ENCODE measurements at places on chromosomes 7 and 10.

DNA sequence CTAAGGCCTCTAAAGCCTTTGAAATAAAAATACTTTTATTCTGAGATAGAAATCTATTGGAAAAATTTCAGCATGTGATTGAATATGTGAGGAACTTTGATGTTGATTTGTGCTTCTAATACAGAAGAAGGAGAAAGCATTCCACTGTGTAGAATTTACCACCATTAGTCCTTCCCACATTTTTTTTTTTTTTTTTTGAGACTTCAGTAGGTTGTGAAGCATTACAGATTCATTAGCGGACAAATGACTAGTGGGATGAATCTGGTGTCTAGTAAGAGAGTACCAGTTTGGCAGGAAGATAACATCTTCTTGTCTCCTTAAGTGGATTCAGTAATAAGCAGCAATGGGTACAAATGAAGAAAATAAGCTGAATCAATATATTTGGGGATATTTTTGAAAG, 95.5 kb downstream of the ANKRD30A start:
- DNase-seq, result no peak

DNA sequence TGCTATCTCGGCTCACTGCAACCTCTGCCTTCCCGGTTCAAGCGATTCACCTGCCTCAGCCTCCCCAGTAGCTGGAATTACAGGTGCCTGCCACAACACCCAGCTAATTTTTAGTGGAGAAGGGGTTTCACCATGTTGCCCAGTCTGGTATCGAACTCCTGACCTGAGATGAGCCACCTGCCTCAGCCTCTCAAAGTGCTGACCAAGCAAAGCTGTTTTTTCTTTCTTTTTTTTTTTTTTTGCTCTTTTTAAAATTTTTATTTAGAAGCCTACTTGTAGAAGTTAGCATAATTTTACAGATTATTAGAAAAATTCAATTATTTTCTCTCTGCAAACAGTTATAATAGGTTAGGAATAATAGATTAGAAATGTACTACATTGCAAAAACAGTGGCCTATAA, 1.2 kb upstream of the FGFBP3 start:
- no peak for DNase-seq

DNA sequence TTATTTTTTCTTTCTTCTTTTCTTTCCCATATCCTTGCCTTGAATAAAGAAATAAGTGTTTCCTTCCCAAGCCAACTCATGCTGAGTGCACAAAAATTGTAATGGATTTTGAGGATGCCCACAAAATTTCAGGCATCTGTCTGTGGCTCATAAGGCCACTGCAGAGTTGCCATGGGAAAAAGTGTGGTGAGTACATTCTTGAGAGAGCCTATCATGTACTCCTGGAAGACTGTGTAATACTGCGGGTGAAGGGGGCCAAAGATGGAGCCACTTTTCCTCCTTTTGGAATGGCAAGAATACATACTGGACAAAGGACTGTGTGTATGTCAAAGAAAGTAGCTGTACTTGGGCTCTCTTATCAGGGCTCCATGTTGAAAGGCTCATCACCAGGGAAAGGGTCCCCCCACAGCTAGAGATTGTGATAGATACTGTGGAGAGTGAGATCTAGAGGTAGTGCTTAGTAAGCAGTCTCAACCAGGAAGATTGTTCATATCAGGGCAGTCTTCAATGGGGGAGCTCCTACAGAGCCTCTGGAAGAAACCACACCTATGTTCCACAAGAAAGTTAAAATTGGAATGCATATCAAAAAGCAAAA, 341.6 kb upstream of the KCND2 start:
- DNase-seq, result no peak

- no peak for DNase-seq
Observed at GRCh38 chr7:6071406-6071805, 40.2 kb downstream of the ANKRD61 start.

GRCh38 chr7:151415375-151416105, 5.7 kb upstream of the WDR86 start:
- DNase-seq, result no peak

- no peak for DNase-seq
Observed at GRCh38 chr7:1691601-1692514, 21.8 kb downstream of the ELFN1 start.

DNA sequence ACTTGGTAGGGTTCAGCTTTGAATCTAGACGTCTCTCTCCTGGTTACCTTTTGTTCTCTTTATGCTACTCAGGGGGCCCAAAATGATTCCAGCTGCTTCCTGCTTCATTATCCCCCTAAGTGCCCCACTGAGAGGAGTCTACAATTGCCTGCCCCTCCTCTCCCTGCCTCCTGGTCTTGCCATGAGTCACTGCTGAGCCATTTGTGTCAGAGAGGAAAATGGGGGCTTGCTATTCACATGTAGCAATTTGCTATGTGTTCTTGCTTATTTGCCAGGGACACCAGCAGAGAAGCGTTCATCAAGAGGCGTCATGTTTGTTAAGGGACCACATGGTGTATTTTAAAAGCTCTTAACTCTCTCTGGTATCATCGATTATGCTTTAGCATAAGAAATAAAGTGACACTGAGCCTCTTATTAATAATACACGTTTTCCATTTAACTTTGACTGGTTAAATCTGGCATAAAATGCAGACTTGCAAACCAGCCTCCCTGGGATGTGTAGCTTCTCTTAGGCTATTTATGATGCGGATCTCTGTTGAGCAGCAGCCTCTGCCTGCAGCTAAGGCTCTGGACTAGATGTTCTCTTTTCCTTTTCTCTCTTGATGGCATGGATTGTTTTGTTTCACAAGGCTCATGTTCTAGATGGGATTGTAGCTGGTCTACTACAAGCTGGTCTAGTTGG, 239.3 kb downstream of the AUTS2 start:
- no peak for DNase-seq

DNA sequence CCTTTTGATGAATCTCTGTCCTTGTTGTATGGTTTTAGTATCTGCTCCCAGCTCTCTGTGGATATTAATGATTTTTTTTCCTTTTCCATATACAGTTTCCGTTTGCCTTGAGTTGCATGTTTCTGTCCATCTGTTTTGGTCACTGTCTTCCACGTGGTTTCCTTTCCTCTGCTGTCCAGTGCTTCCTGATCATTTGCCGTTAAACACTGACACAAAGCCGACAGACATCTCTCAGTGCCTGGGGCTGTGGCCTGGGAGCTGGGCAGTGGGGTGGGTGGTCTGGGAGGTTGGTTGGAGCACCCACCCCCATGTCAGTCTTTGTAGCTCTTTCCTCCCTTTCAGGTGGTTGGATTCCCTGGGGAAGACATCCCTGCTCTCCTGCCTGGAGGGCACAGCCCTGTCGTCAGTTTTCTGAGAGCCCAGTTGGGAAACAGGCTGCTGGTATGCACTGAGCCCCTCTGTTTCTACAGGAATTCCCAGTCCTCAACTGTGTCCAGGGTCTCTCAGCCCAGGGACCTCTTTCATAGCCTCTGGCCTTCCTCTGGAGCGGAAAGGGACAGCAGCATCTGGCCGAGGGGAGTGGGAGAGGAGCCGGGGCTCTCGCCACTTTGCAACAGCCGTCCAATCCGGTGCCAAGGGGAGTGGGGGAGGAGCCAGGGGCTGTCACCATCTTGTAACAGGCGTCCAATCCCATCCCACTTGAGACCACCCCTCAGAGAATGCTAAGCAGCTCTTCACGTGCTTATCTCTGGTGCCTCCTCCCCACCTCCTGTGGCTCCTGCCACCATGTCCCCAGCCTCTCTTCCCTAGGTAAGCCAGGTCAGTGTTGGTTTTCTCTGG, 26.7 kb upstream of the MKI67 start:
- DNase-seq, result no peak

DNA sequence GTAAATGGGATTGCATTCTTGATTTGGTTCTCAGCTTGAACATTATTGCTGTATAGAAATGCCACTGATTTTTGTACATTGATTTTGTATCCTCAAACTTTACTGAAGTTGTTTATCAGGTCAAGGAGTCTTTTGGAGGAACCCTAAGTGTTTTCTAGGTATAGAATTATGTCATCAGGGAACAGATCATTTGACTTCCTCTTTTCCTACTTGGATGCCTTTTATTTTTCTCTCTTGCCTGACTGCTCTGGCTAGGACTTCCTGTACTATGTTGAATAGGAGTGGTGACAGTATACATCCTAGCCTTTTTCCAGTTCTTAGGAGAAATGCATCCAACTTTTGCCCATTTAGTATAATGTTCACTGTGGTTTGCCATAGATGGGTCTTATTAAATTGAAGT, 48.8 kb downstream of the ANXA8 start:
- DNase-seq, result no peak

- no peak for DNase-seq
Observed at GRCh38 chr7:159158888-159159405, 14.3 kb upstream of the VIPR2 start.

DNA sequence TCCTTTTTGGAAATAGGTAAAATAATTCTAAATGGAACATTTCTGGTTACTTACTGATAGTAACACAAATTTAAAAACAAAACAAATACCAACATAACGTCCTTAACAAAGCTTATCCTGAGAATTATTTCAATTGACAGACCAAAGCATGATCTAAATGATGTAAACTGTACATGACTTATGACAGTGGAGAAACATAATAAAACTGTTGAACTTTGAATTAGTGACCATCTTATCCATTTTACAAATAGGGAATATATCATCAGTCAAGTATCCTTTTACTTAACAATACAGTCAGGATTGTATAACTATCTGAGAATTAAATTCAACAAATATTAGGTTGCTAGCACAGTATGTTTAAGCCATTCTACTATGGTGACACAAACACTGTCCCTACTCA, 2.4 kb downstream of the IPMK start:
- no peak for DNase-seq

DNA sequence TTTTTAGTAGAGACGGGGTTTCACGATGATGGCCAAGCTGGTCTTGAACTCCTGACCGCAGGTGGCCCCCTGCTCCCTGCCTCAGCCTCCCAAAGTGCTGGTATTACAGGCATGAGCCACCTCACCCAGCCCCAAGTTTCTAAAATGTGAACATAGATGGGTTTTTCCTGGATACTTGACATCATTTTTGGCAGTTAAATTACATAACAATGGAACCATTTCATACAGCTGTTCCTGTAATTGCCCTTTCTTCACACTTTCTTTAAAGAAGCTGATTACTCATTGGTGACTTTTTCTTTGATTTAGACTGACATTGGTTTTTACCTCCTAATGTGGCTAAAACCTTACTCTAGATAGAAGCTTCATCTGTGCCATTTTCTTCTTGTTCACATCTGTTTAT, 5.9 kb downstream of the ZKSCAN1 start:
- no peak for DNase-seq

GRCh38 chr10:95841661-95842498, 65.9 kb upstream of the CC2D2B start:
- DNase-seq, result no peak

DNA sequence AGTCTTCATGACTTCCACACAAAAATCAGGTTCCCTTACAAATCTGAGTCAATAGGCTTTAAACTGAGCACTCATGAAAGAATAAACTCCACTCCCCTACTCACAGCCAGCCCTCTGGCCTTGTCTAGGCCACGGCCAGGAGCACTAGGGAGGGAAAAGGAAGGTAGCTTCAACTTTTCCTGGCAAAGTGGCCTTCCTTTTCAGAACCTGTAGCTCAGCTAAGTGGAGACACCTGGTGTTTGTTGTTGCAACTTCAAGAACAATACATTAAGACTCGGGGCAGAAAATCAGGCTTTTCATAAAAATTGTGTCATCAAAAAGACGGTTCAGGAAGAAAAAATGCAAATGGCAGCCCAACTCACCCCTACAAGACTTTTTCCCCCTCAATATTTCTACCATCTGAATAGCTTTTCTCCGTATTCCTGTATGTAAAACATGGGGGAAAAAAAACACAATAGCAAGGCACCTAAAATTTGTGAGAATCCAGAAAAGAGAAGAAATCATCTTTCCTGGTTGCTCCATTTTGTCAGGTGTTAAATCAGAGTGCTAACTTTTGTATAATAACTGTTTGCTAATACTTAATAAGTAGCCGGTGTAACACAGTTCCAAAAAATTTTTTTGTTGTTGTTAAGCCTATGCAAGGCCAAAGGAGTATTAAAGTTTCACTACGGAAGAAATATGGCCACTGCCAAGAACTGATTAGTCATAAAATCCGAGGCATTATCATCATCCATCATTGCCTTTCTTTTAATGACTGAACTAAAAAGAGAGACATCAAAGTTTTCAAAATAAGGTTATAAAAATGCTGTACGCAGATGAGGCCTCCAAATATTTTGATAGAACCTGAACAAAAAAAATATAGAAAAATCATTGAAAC, 66.2 kb upstream of the ARID5B start:
- no peak for DNase-seq

GRCh38 chr10:124306922-124307371, 111.8 kb downstream of the OAT start:
- DNase-seq, result no peak

DNA sequence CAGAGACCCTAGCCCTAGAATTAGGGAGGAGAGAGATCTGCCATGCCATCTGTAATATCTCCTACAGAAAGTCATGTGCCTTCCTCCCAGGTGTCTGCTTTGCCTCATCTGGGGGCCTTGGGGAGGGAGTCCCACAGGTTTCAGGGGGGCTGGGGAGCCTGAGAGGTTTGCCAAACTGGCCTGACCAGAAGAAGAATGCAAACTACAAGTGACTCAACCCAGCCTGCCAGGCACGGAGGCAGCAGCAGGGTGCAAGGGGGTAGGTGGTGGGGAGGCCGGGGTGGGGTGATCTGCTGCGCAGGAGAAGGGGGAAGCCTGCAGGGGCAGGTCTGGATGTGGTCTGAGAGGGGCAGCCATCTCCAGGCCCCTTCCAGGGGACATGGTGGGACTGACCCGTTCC, 9.6 kb upstream of the TRIM8 start:
- no peak for DNase-seq

DNA sequence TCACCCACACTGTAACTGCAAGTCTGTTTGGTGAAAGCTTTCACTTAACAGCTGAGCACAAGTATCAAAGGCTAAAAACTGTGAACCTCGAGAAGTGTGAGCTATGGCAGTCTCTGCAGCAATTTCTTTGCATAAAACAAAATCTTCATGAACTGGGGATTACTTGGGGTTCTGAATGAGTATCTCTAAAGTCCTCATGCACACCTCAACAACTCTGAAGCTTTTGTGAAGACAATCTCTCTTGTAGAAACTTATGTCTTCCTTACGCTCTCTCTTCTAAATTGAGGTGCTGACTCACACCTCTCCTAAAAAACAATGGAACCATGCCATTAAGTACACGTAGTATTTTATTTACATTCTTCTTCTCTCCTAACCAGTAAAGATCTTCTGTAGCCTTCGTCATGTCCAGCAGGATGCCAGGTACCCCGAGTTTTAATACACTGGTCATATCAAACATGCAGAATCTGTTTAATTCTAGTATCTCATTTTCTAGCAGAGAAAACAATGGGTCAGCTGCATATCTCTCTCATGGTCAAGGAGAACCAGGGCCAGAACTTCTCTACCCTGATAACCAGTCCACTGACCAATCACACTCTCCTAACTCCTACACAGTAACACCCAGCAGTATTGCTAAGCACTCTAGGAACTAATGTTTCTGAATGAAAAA, 76.9 kb downstream of the UBE2H start:
- DNase-seq, result no peak

DNA sequence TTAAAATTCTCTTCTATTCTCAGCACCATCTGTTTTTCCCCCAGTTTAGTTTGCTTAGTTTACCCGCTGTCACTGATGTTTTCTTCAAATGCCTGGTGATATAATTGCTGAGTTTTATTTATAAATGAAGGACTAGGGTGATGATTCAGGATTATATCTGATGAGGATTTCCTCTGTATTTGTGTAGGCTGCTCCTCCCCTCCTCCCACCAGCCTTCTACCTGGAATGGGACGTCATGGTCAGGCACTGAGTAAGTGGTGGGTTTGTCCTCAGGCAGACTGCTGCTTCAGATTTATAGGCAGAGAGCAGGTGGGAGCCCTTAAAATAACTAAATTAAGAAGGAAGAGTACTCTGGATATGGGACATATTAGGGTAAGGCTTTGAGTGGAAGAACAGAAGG, 35.8 kb downstream of the PALS2 start:
- DNase-seq, result no peak

Measured in effector memory CD4-positive, alpha-beta T cell (primary cell).